ENCODE measurements at places on chromosomes 3 and 15. TPM values are rescaled to one million over a fixed set of nuclear protein-coding genes. Genes with fewer than 3 reads are reported as not detected.

- DNase-seq, result peak; percentile 63
These were observed 18.1 kb upstream of the SCN10A start for GRCh38 chr3:38834110-38834509.

GRCh38 chr3:89155811-89156210, 48.4 kb downstream of the EPHA3 start:
- no peak for DNase-seq

GRCh38 chr15:58329781-58330671, 101.8 kb upstream of the LIPC start:
- DNase-seq, result peak; percentile 55

DNA sequence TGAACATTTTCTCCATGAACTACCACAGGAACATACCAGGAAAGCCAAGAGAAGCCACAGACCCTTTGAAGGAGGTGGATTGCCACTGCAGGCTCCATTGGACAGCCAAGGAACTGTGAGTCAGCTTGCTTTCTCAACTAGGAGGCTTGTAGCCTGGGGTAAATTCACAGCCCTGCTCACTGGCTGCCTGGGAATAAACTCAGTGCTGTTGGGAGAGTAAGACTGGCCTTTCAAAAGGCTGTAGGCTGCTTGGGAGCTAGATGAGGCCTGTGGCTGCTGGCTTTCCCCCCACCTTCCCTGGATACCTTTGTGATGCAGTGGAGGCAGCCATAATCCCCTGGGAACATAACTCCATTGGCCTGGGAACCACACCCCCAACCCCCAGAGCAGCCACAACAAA, 223.5 kb upstream of the RBMS3 start:
- DNase-seq, result no peak

- no peak for DNase-seq
These were observed 12.7 kb upstream of the TSPAN3 start for GRCh38 chr15:77083381-77084160.

GRCh38 chr15:92429378-92430068, 35.8 kb downstream of the ST8SIA2 start:
- DNase-seq, result peak; percentile 54

- DNase-seq, result peak; percentile 52
These were observed 246.1 kb downstream of the SI start for GRCh38 chr3:164832216-164832615.

- no peak for DNase-seq
These were observed 77.2 kb downstream of the GREM1 start for GRCh38 chr15:32794973-32795372.

DNA sequence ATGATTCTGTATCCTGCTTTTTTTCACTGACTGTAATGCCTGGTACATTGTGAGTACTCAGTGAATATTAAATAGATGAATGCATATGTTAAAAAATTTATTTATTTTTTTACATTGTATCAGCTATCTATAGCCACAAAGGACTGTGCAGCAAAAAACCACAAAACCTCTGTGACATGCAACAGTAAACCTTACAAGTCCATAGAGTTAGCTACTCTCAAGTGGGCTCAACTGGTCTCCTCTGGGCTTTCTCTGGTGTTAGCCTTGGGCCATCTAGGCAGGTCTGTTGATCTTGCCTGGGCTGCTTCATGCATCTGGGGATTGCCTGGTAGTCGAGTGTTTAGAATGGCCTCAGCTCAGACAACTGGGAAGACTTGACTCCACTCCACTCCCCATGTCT, 35.3 kb downstream of the OTOL1 start:
- DNase-seq, result no peak

DNA sequence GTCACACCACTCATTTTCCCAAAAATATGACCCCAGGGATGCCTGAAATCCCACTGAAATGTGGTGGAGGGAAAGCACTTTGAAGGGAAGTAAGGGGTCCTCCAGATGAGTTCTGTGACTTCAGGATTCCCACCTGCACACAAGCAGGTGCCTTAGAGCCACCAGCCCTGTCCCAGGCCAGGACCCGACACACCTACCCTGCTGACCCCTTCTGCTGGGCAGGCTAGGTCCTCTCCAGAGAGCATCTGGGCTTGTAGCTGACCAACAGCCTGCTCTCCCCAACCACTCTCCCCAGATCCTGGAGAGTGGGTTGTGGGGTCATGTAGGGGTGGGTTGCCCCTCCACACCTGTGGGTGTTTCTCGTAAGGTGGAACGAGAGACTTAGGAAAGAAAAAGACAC, 14.9 kb upstream of the CILP start:
- no peak for DNase-seq

GRCh38 chr3:114929971-114930732, 216.9 kb downstream of the ZBTB20 start:
- DNase-seq, result no peak

- DNase-seq, result peak; percentile 65
These were observed 551 bp downstream of the DNAJC13 start for GRCh38 chr3:132417695-132418411.

GRCh38 chr3:177371888-177372287, 174.6 kb upstream of the TBL1XR1 start:
- DNase-seq, result no peak

DNA sequence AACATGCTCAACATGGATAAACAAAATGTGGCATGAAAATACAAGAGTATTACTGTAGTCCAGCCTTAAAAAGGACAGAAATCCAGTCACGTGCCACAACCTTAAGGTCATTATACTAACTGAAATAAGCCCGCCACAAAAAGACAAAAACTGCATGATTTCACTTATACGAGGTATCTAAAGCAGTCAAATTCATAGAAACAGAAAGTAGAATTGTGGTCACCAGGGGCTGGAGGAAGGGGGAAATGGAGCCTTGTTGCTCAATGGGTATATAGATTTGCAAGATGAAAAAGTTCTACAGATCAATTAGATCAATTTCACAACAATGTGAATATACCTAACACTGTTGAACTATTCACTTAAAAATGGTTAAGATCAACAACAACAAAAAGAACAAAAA, 7.4 kb downstream of the GLB1 start:
- no peak for DNase-seq

- DNase-seq, result no peak
These were observed 104.4 kb upstream of the GOLGA6L6 start for GRCh38 chr15:20645956-20646355.

- DNase-seq, result peak; percentile 71
These were observed 69.8 kb upstream of the ROBO2 start for GRCh38 chr3:76969996-76970615.

GRCh38 chr3:111047812-111048435, 23.7 kb upstream of the NECTIN3 start:
- no peak for DNase-seq

DNA sequence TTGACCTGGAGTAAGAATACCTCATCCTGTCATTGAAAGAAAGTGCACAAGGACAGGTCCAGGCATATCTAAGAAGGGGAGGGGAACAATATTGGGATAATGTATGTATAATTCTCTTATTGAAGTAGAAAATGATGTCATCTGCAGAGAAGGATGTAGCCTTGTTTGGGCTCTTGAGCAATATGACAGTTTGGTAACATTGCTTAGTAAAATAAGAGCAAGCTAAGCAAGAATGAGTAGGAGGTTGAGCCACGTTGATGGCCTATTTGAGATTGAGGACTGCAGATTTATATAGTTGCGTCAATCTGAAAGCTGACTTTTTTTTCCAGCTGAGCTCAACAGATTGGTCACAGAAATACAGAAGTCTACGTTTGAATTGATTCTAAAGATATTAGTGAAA, 145.2 kb downstream of the FILIP1L start:
- no peak for DNase-seq

The CD80 gene
- 0.12 TPM for total RNA-seq

The ROPN1B gene
- total RNA-seq, result not detected

The MESP1 gene
- not detected for total RNA-seq

The ZNF197 gene
- total RNA-seq, result 16.8 TPM
